Progenitor cell of endocrine pancreas (in vitro differentiated cells): ENCODE measurements at places on chromosomes 2 and 18. TPM values are rescaled to one million over a fixed set of nuclear protein-coding genes. Genes with fewer than 3 reads are reported as not detected.

GRCh38 chr2:236600892-236601291 is 31.3 kb downstream of the ACKR3 start:
- H3K4me1 ChIP-seq, result peaks cover 19% of the 10 kb centered on the region
- H3K27me3 ChIP-seq, result peaks cover 19% of the 10 kb centered on the region
- H3K27ac ChIP-seq, result no peak overlapping the region
- H3K36me3 ChIP-seq, result no peaks in the 10 kb centered on the region
- no peak overlapping the region for H3K4me3 ChIP-seq

DNA sequence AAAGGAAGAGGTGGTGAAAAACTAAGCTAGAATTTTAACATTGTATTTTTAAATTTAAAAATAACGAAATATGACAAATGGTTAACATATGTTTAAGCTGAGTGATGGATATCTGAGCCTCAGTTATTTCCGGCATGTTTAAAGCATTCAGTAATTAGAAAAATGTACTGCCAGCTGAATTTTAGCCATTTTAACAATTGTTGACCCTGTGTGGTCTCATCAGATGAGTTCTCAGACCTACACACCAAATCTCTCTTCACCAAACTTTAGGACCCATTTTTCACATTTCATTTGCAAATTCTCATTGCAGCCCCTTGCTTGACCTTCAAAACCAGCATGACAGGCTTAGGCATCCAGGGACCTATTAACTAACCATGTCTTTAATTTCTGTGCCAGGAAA is 91.5 kb upstream of the RGPD4 start:
- no peaks in the 10 kb centered on the region for H3K27me3 ChIP-seq
- H3K27ac ChIP-seq, result no peak overlapping the region
- DNase-seq, result no peak
- H3K4me1 ChIP-seq, result no peaks in the 10 kb centered on the region

DNA sequence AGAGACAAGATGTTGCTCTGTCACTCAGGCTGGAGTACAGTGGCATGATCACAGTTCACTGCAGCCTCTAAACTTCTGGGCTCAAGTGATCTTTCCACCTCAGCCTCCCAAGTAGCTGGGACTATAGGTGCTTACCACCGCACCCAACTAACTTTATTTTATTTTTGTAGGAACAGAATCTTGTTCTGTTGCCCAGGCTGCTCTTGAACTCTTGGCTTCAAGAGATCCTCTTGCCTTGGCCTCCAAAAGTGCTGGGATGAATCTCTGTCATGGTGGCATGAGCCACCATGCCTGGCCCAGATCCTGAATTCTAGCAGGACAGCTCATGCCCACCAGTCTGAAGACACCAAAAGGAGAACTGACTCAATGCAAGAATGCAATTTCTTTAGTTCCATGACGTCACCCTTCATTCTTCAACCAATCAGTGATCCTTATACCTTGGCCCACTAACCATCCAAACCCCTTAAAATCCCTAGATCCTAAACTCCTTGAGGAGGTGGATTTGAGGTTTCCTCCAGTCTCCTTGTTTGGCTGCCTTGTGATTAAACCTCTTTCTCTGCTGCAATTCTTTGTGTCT is 25.6 kb upstream of the CXXC1 start:
- H3K36me3 ChIP-seq, result no peaks in the 10 kb centered on the region
- DNase-seq, result no peak
- no peaks in the 10 kb centered on the region for H3K4me1 ChIP-seq
- H3K27me3 ChIP-seq, result peaks cover 7% of the 10 kb centered on the region
- H3K27ac ChIP-seq, result no peak overlapping the region
- H3K4me3 ChIP-seq, result no peak overlapping the region

GRCh38 chr2:52611759-52612158 is 1155.8 kb upstream of the CHAC2 start:
- no peaks in the 10 kb centered on the region for H3K4me1 ChIP-seq
- H3K27ac ChIP-seq, result no peak overlapping the region
- DNase-seq, result no peak
- no peak overlapping the region for H3K4me3 ChIP-seq
- no peaks in the 10 kb centered on the region for H3K27me3 ChIP-seq

DNA sequence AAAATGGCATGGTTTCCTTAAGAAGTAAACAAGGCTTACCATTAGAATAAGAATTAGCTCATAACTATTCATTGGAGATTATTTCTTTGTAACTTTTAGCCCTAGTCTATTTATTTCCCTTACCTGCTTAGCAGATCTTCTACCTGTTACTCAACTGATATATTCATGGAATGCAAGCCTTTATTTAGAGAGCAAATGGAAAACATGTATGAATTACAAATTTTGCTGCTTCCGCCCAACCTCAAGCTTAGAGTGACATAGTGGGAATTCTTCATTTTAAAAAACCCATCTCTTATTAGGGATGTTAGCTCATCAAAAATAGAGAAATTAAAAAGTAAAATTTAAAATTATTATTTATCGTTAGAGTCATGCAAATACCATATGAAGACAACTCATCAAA is 110.9 kb downstream of the STRN start:
- peaks cover 15% of the 10 kb centered on the region for H3K36me3 ChIP-seq
- H3K27ac ChIP-seq, result no peak overlapping the region
- DNase-seq, result no peak
- H3K27me3 ChIP-seq, result no peaks in the 10 kb centered on the region
- no peak overlapping the region for H3K4me3 ChIP-seq

The SAG gene
- not detected in 2 replicates for total RNA-seq

- no peak overlapping the region for H3K27ac ChIP-seq
- H3K4me3 ChIP-seq, result no peak overlapping the region
- no peak for DNase-seq
- no peaks in the 10 kb centered on the region for H3K27me3 ChIP-seq
- H3K36me3 ChIP-seq, result peaks cover 10% of the 10 kb centered on the region
Observed at GRCh38 chr2:58133395-58133794, 86.8 kb downstream of the VRK2 start.

DNA sequence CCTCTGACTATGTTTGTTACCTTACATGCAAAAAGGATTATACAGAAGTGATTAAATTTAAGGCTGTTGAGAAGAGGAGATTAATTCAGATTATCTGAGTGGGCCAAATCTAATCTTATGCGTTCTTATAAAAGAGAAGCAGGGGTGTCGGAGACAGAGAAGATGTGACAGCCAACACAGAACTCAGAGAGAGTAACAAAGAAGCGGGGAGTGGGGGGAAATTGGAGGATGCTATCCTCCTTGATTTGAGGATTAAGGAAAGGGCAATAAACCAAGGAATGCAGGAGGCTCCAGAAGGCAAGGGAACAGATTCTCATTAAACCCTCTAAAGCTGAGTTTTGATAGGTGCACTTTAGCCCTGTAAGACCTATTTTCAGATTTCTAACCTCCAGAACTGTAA is 291.3 kb upstream of the REG3G start:
- no peak for DNase-seq
- H3K4me1 ChIP-seq, result no peaks in the 10 kb centered on the region
- no peak overlapping the region for H3K4me3 ChIP-seq
- H3K27ac ChIP-seq, result no peak overlapping the region
- H3K27me3 ChIP-seq, result no peaks in the 10 kb centered on the region

DNA sequence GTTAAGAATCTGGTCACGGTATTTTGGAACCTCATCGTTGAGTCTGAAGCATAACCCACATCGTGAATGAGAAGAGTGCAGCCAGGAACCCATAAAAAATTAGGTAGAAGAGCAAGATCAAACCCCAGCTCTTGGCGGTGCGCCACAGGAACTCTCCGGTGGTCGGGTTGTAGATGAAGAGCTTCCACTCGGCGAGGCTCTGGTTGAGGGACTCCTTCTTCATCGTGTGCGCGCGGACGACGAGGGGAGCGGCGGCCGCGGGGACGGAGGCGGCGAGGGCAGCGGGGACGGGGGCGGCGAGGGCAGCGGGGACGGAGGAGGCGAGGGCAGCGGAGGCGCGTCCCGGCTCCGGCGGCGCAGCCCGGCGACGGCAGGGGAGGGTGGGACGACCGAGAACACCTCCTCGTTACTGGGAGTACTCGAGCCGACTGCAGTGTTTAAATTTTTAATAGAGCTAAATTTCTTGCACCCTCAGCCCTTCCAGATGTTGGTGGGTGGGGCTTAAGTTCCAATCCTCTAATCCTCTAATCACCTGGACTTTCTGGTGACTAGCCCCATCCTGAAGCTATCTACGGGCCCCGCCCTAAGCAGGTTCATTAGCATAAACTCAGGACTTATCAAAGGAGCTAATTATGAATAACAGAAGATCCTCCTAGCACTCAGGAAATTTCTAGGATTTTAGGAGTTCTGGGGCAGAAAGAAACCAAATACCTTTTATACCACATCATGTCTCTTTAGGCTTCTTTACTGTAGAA is 20.4 kb upstream of the PAPOLG start:
- H3K27ac ChIP-seq, result no peak overlapping the region
- H3K27me3 ChIP-seq, result peaks cover 33% of the 10 kb centered on the region
- H3K36me3 ChIP-seq, result no peaks in the 10 kb centered on the region
- peak overlapping the region; percentile 74 for H3K4me3 ChIP-seq

- DNase-seq, result no peak
- H3K4me3 ChIP-seq, result no peak overlapping the region
- no peak overlapping the region for H3K27ac ChIP-seq
- peaks cover 20% of the 10 kb centered on the region for H3K4me1 ChIP-seq
Observed at GRCh38 chr2:215882689-215883088, 130.7 kb downstream of the MREG start.

The FAM124B gene
- total RNA-seq, result not detected in 2 replicates

GRCh38 chr2:238457927-238458324 is 31.2 kb downstream of the ASB1 start:
- H3K4me1 ChIP-seq, result no peaks in the 10 kb centered on the region
- H3K36me3 ChIP-seq, result peaks cover 3% of the 10 kb centered on the region
- H3K4me3 ChIP-seq, result no peak overlapping the region
- H3K27ac ChIP-seq, result no peak overlapping the region
- H3K27me3 ChIP-seq, result no peaks in the 10 kb centered on the region

The TDRD15 gene
- 0.04 TPM in 1 of 2 replicates, not detected in the other for total RNA-seq

- no peak for DNase-seq
- H3K27me3 ChIP-seq, result peaks cover 37% of the 10 kb centered on the region
- H3K4me1 ChIP-seq, result peaks cover 2% of the 10 kb centered on the region
- H3K36me3 ChIP-seq, result no peaks in the 10 kb centered on the region
Observed at GRCh38 chr2:37180006-37180639, 8.3 kb downstream of the SULT6B1 start.

- no peak overlapping the region for H3K4me3 ChIP-seq
- no peaks in the 10 kb centered on the region for H3K27me3 ChIP-seq
- peaks cover 2% of the 10 kb centered on the region for H3K4me1 ChIP-seq
- DNase-seq, result no peak
- H3K27ac ChIP-seq, result peak overlapping the region; percentile 70
- no peaks in the 10 kb centered on the region for H3K36me3 ChIP-seq
Observed at GRCh38 chr2:24873619-24874018, 46.4 kb downstream of the ADCY3 start.
